T-helper 17 cell (primary cell): ENCODE measurements at places on chromosomes 2 and 18.

GRCh38 chr2:186130748-186131641 is 355.1 kb upstream of the ZC3H15 start:
- DNase-seq = no peak

- DNase-seq = no peak
These were observed 12.6 kb upstream of the FLACC1 start for GRCh38 chr2:201369775-201370174.

DNA sequence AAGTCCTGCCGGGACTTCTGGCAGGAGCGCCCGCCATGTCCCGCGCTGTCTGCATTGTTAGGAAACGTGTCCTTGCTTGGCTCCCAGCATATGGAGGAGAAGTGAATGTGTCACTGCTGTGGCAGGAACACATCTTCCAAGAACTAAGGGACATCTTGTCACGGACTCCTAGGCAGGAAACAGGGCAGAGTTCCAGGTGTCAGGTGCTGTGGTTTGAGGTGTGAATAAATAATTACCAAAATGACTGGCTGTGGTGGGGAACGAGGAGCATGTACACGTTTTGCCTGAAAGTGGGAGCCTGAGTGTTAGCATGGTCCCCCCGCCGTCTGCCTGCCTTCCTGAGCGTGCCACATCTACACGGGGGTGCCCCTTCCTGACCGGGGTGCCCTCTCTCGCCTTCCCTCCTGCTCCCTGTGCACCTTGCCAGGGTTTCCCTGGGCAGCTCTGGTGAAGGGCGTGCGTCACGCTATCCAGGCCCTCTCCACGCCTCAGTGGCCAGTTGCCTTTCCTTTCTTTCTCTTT is 237.5 kb downstream of the LDLRAD4 start:
- DNase-seq = no peak

DNA sequence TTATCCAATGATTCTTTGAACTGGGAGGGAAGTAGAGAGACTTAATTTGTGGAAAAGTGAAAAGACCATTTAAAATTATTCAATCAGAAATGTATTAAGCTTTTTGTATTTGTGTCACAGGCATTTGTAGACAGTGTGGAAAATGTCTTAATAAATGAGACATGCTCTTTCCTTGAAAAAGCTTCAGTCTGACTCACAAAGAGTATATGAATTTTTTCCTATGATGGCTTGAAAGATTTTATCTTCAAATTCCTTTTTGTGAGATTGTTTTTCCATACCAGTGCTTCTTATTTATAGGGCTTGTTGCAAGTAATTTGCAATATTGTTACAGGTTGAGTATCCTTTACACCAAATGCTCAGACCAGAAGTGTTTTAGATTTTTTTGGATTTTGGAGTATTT is 39.5 kb downstream of the STON1 start:
- no peak for DNase-seq

GRCh38 chr18:3710712-3711301 is 260.8 kb downstream of the TGIF1 start:
- no peak for DNase-seq

DNA sequence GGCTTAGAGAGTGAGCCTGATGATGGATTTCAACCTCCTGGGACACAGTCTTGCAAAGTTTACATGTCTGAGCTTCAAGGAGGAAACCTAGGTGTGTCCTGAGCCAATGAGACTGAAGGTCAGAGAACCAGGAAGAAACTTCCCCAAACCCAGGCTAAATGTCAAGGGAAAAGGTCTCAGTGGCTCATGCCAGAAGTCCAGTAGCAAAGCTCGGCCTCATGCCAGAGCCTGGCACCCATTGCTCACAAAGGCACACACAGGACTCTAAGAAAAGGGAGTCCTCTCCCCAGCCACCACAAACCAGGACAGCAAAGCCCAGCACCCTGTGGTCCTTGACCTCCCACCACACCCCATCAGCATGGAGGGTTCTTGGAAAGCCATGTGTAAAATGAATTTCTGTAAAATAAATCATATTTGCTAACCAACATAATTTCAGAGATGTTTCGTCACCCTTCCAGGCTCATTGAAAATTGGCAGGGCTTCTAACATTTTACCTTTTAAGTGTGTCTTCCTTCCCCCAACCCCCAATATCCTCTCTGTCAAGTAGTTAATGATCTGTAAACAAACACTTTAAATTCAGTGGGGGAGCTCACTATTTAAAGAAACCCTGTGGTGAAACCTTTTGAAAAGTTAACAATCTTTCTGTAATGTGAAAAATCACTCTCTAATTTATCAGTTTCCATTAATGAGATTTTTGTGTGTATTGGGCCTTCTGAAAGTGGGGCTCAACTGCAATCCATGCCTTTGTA is 77.1 kb downstream of the BCL11A start:
- no peak for DNase-seq

- no peak for DNase-seq
These were observed 67.7 kb downstream of the DPP4 start for GRCh38 chr2:162006337-162006736.

DNA sequence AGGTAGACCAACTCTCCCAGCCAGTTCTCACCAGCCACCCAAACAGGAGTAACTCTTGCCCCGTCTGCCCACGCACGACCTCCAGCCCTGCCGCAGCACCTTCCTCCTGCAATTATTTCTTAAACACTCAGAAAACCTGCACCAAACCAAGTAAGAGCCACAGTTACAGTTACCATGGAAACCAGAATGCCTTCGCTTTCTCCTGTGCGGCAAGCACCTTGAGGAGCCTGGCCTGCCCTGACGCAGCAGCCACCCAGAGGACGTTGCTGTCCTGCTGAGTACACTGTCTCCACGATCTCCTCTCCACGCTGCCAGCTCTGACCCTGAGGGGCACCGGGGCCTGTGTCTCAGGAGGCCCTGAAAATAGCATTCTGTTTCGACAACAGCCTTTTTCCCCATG is 94.3 kb upstream of the SMIM21 start:
- no peak for DNase-seq

DNA sequence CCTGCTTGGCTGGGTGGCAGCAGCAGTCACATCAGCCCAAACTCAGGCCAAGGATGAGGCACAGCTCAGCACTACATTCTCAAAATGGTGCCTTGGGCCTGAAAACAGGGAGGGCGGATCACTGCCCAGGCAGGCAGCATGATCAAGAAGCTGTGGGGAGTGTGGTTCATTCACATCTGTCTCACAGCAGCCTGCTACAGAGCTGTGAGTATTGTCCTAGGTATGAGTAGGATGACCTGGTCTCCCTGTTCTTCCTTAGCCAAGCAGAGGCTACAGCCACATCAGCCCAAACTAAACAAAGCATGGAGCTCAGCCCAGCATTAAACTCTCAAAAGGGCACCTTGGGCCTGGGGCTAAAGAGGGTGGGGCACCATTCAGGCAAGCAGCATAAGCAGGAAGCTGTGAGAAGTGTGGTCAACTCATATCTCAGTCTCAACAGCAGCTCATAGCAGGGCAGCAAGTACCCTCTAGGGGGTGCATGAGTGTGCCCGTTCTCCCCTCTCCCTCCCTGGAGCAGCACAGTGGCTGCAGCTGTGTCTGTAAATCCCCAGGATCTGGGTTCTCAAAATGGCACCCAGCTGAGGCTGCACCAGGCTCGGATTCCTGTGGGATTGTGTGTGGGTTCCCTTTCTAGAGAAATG is 139.6 kb downstream of the TRABD2A start:
- DNase-seq = no peak

- no peak for DNase-seq
These were observed 293.5 kb downstream of the ARHGAP15 start for GRCh38 chr2:143422681-143423080.

GRCh38 chr18:41347057-41347456 is 608.0 kb upstream of the PIK3C3 start:
- DNase-seq = no peak

DNA sequence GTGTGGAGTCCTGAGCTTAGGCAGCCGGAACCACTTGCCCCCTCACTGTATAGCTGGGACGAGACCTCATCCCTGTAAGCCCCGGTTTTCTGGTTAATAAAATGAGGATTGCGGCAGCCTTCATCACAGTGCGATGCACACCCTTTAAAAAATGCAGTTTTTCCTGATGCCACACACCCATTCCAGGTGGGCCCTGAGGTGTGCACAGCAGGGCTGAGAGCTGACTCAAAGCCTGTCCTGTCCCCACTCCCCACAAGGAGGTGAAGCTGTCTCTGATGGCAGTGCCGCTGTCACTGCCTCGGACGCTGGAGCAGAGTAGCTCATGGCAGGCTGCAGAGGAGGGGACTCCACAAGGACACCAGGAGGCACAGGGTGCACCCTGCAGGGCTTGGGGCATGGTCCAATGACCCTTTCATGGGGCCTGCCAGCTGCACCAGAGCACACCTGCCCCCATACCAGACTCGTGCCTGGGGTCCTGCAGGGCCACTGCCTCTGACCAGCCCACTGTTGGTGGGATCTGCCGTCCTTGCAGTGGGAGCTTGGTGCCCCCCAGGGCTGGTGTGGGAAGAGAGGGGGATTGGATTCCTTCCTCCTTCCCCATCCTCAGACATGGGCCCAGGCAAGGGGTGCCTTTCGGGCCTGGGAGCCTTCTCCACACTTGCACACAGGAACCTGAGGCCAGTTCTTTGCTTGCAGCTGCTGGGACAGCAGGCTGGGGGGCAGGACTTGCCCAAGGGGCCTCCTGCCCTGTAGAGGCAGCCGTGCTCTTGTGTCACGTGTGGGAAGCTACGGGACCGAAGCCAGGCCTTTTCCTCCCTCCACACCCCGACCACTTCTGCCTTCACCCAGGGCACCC is 22.8 kb downstream of the GPC1 start:
- DNase-seq = no peak

DNA sequence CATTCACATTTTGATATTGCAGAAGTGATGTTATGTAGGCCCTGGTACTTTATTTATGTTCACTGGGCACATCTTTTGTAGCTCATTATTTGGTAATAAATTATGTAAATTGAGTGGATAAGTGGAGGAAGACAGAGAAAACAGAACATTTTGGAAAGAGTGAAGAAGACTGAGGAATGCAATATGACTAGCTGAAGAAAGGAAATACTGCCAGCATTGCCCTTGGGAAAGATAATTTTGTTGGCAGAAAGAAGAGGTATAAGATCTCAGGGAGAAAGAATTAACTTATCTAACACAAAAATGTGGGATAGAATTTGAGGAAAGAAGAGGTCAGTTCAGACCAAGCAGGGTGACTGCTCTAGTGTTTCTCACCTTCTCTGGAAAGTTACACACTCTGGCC is 118.8 kb downstream of the TTC27 start:
- DNase-seq = no peak
